ENCODE measurements at places on chromosomes 3 and 15.

- peak; percentile 28 for DNase-seq
Observed at GRCh38 chr3:114454551-114455251, 160.9 kb downstream of the TIGIT start.

- no peak for DNase-seq
Observed at GRCh38 chr3:62892951-62893350, 17.7 kb upstream of the CADPS start.

DNA sequence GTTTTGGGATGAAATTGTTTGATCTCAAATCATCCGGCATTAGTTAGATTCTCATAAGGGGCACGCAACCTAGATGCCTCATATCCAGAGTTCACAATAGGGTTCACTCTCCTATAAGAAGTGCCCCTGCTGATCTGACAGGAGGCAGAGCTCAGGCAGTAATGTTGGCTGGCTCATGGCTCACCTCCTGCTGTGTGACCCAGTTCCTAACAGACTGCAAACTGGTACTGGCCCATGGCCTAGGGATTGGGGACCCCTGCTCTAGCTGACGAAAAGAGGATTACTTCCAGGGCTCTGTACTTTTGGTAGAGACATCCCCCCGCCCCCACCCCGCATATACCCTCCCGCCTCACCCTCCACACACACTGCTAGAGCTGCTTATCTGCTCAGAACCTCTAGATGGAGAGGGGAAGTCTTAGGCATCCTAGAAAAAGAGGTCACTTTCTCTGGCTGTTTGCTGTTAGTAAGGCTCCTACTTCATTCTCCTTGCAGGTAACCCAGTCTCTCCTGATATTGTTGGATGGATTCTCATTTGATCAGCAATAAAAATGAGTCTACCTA, 923.1 kb downstream of the CADM2 start:
- DNase-seq = no peak

DNA sequence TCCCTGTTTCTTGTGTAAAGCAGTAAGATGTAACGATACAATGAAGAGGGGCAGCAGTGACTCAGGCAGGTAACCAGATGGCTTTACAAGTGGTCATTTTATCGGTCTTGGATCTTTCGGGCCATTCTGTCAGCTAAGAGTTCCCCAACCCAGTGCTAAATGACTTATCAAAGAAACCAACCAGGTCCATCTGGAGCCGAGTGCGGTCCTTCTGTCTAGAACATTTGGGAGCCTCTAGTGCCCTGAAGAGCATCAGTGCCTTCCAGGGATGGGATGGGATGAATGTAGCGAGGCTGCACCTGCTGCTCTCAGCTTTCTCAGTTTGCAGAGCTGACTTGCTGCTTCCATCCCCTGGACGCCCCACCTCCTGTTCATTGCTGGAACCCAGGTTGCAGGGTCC, 131.7 kb upstream of the AGBL1 start:
- no peak for DNase-seq

- no peak for DNase-seq
Observed at GRCh38 chr3:51982352-51982837, 940 bp upstream of the ACY1 start.

- DNase-seq = no peak
Observed at GRCh38 chr3:57980416-57980815, 27.8 kb upstream of the FLNB start.

DNA sequence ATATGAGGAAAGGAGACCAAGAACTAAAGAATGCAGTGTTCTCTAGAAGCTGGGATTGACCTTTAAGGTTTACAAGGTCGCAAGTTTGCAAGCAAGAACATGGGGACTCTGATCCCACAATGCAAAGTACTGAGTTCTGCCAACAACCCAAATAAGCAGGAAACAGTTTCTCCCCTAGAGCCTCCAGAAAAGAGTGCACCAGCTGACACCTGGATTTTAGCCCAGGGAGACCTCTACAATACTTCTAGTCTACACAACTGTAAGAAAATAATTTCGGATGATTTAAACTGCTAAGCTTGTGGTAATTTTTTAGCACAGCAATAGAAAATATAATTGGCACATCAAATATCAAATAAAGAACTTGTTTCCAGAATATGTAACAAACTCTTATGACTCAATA, 46.4 kb downstream of the EHHADH start:
- no peak for DNase-seq
